NCI-H187 treated with DMSO at 0.1 percent for 48 hours (cell line): ENCODE measurements at places on chromosomes 2 and 18.

- no peak for DNase-seq
Observed at GRCh38 chr2:240624011-240624949, 1.0 kb upstream of the GPR35 start.

- DNase-seq, result no peak
Observed at GRCh38 chr2:201642086-201642578, 1.2 kb downstream of the TMEM237 start.

DNA sequence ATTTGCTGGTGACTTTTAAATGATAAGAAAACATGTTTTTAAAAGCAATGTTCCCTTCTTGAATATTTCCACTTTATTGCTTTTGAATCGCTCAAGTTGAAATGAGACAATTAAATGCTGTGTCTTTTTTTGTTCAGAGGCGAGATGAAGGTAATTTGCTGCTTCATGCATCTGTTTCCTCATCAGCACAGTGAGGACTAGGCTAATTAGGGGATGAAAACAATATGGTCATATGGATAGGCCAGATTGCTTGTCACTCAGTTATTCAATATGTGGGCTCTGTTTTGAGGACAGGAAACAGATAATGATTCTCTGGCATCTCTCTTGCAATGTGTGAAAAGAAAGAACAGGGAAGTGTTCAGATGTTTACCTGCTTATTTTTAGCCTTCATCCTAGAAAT lies 61.0 kb downstream of the ERBB4 start:
- no peak for DNase-seq

- DNase-seq, result no peak
Observed at GRCh38 chr18:6414118-6414722, 491 bp downstream of the L3MBTL4 start.

GRCh38 chr2:31227110-31227509 lies 6.8 kb upstream of the EHD3 start:
- no peak for DNase-seq

- DNase-seq, result no peak
Observed at GRCh38 chr2:209687323-209687969, 84.2 kb upstream of the UNC80 start.

DNA sequence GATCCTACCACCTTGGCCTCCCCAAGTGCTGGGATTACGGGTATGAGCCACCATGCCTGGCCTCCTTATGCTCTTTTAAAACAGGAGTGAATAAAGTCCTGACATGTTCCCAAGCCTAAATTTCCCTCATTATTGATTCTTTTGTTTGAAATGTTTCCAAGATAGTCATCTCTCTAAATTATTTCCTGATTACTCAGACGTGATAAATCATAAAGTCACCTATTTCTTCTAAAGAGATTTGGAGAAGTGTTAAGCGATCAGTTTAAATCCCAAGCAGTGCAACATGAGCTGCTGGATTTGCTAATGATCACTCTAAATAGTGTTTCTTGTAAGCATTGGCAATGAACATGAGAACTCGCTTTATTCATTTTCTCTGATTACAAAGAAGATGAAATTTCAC lies 51.8 kb downstream of the PMAIP1 start:
- DNase-seq, result no peak

- no peak for DNase-seq
Observed at GRCh38 chr2:3648652-3649177, 9.3 kb upstream of the ALLC start.

GRCh38 chr18:58052960-58053359 lies 8.9 kb downstream of the NEDD4L start:
- no peak for DNase-seq

- no peak for DNase-seq
Observed at GRCh38 chr18:36499938-36500337, 202.4 kb downstream of the FHOD3 start.

DNA sequence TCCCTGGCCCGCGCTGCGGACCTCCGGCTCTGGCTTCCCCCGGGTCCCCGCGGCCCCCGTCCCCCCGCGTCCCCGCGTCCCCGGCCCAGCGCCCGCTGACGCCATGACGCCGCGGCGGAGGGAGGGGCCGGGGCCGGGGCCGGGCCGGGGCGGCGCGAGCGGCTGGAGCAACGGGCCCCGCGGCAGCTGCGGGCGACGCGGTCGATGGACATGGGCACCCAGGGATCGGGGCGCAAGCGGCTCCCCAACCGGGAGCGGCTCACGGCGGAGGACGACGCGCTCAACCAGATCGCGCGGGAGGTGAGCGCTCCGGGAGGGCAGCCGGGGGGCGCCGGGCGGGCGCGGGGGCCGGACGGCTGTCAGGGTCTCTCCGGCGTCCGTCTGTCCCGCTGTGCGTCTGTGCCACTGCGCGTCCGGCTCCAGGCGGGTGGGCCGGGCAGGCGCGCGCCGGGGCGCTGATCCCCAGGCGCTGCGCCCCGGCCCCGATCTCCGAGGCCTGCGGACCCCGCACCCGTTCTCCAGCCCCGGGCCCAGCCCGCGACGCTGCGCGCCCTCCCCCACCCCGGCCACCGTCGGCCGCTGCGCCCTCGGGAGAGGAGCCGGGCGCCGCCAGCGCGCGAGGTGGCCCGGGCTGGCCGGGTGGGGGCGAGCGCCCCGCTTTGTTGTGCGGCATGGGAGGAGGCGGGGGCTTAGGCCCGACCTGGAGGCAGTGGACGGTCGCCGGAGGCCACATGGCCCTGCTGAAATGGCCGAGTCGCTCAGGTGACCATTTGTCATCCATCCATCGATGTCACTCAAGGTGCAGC lies at the start of gene LRRFIP1:
LRRFIP1 (plus strand) TSS at position 147 of the 806 bp plus-strand sequence; CDS start at position 205, 58 bp downstream.
- DNase-seq, result no peak

GRCh38 chr2:74472945-74473258 lies 422 bp upstream of the MRPL53 start:
- DNase-seq, result no peak

DNA sequence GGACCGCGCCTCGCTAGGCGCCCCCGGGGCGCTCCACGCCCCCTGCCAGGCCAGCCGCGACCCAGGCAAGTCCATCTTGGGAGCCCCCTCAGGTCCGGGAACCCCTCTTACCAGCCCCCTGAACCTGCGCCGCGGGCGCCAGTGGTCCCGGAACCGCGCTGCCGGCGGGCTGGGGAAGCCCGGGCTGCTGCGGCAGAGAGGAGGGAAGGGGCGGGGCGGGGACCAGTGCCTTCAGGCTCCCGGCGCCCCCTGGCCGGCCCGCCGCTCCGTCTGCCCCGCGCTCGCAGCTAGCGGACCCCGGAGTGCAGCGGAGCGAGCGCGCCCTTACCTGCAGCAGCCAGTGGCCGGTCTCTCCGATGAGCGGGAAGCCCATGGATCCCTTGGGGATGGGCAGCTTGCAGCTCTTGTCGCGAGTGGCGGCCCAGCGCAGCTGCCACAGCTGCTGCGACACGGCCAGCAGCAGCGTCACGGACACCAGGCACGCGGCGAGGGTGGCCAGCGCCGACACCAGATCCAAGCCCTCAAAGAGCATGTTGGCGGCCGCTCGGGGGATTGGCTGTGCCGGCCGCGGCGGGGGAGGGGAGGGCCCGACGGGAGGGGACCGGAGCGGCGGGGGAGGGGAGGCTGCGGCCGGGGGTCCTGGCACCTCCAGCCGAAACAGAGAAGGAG lies at the start of gene CYP26B1:
CYP26B1 (minus strand) TSS at position 560 of the 669 bp plus-strand sequence; CDS start at position 532, 28 bp downstream.
- no peak for DNase-seq

GRCh38 chr2:75186821-75187220 lies 12.5 kb downstream of the TACR1 start:
- no peak for DNase-seq

GRCh38 chr2:85712849-85713612 lies 18.9 kb downstream of the GNLY start:
- DNase-seq, result no peak

GRCh38 chr18:41783879-41784278 lies 171.2 kb upstream of the PIK3C3 start:
- DNase-seq, result no peak

- no peak for DNase-seq
Observed at GRCh38 chr18:58360324-58360723, 268.6 kb downstream of the ALPK2 start.

DNA sequence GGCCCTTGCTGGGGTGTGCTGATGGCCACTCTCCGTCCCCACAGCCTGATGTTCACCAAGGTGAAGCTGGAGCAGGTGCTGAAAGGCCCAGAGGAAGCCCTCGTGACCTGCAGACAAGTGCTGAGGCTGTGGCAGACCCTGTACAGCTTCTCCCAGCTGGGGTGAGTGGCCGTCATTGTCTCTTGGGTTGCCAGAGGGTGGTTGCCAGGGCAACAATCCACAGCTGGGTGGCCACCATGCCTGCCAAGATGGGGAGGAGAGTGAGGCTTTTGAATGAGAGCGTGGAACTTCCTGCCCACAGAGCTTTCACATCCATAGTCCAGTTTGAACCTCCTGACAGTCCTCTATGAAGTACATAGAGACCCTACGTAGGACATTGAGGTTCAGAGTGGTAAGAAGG lies 108.8 kb downstream of the STPG4 start:
- DNase-seq, result no peak

- no peak for DNase-seq
Observed at GRCh38 chr2:196729418-196729817, 70.1 kb downstream of the GTF3C3 start.

DNA sequence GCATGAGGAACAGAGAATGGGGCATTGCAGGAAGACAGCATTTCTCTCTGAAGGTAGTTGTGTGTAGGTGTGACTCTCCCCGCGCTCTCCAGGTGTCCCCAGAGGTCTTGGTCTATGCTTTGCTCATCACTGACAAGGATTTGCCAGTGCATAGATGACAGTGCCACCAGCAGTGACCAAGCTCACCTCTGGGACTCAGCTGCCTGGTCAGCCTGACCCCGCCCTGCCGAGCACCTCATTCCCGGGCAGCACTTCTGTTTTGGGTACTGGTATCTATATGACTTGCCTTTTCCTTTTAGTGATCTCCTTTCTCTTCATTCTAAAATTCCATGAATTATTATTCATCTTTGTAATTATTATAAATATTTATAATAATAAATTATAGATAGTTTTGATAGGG lies 59.1 kb downstream of the GBX2 start:
- no peak for DNase-seq

DNA sequence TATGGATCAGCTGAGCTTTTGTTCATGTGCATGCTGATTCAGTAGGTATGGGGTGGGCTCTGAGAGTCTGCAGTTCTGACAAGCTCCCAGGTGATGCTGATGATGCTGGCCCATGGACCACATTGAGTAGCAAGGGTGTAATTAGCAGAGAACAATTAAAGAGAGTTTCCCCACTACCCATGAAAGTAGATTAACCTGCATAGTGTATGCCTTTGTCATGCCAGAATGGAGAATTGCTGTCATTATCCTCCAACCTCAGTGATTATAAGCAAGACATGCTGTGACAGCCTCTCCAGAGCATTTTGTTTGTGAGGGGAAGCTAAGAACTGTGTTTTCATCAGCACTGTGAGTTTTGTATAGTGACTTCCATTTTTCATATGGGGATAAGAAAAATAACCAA lies 59.5 kb upstream of the LYPD1 start:
- DNase-seq, result no peak

DNA sequence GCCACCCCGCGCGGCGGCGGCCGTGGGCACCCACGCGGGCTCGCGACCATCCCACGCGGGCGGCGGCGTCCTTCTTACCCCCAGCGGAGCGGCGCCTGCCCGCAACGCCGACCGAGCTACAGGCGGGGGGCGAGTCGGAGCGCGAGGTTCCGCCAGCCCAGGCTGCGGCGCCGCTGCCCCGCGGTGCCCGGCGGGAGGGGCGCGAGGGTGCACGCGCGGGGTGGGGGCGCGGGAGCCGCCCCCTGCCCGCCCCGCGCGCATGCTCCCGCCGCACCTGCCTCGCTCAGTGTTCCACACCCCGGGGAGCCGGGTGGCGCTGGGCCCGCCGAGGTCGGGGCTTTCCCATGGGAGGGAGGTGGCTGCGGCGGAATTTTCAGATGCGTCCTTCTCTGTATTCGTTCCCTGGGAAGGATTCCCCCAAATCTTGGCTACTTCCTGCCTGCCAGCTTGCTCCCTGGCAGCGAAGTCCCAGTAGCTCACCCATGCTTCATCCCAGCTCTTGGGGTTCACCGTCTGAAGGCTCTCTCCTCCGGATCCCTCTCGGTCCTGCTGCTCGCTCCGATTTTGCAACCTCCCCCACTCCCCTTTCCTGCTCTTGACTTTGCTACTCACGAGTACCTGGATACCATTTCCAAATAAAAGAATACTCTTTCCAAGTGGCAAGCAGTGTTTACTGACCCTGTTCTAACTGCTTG lies at the start of gene L3MBTL4:
L3MBTL4 (minus strand) TSS at position 189 of the 695 bp plus-strand sequence. CDS start 103,286 bp downstream, outside the sequence.
- DNase-seq, result no peak

- peak; percentile 42 for DNase-seq
Observed at GRCh38 chr2:212154477-212154878, 384.1 kb downstream of the ERBB4 start.

DNA sequence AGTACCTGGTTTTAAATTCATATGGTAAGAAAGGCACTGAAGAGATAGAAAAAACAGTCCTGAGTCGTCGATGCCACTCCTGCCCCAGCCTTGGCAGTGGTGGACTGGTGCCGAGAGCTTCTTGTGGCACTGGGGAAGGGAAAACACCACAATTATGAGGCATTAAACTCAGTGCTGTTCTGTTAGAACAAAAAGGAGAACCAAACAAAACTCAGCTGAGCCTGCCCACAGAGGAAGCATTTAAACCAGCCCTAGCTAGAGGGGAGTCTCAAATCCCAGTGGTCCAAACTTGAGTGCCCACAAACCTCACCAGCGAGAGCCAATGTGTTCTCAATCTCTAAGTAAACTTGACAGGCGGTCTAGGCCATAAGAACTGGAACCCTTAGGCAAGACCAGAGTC lies 1254.5 kb upstream of the FAM98A start:
- no peak for DNase-seq
